ENCODE measurements at places on chromosomes 7 and 10.

- peak; percentile 22 for DNase-seq
Observed at GRCh38 chr10:11430421-11431215, 180.8 kb downstream of the USP6NL start.

GRCh38 chr10:80261316-80262030 lies 28.0 kb downstream of the MAT1A start:
- DNase-seq: no peak

GRCh38 chr10:19911886-19912285 lies 95.7 kb downstream of the PLXDC2 start:
- DNase-seq: no peak

DNA sequence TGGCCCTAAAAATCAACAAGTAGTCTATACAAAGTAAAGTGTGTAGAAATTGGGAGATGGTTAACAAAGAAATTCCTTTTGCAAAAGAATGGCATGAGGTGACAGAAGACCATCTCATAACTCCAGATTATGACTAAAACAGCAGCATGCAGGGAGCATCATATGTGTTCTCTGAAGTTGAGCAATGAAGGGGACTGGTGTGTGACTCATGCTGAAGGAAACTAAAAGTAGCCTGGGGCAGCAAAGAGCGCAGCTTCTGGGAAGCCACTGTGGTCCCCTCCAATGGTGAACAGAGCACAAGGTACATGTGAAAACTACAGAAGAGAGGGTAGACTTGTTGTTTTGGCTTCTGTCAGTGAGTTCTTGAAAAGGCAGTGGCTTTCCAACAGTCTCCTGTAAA lies 133.4 kb downstream of the MACC1 start:
- DNase-seq: no peak

DNA sequence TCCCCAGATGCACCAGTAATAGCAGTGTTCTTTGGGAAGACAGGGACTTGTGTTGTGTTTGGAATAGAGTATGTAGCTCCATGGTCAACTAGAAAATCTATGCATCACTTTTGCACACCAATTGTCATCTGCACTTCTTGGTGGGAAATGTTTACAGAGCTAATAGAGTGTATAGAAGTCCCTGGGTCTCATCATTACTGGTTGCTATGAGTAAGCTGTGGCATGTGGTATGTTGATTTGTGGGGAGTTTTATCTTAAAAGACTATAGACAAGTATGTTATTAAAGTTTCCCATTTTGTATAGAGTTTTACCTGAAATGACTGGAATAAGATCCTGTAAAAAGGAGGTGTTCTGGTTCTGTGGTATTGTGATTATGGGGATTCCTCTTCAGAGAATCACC lies 55.4 kb upstream of the PRSS1 start:
- no peak for DNase-seq

DNA sequence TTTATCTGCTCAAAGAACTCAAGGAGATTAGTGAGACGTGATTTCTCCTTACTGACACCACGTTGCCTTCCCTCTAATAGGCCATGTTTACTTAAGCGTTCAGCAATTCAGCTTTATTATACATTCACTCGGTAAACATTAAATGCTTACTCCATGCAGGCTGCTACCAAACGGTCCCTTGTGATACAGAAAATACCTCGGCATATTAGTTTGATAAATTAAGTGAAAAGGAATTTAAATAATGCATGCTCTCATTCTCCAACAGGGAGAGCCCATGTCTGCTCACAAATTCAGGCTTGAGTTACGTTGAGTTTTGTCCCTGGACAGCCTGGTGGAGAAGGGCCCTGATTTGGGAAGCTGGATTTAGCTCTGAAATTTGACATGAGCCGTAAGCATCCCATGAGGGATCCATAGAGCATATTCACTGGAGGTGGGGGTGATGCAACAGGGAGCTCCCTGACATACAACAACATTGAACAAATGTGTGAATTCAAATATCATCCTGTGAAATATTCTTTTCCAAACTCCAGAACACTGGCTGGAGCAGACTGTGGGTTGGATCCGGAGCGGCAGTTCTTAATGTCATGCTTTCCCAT lies 86.3 kb downstream of the TBXAS1 start:
- DNase-seq: no peak

DNA sequence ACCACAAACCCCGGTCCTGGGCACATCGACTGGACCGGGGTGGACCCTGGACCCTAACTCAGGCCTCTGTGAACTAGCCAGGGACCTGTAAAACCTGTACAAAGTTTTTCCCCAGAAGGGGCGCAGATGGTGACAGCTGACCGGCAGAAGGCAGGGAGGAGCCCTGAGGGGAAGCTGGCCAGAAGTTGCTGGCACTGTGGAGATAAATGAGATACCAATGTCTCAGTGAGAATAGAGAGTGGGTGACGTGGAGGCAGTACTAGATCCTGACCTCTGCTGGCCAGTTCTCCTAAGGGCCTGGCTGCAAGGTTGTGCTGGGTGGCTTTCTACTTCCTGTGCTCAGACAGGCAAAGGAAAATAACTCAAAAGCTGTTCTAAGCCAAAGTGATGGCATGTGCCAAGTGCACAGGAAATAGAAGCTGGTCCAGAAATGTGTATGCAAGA lies 10.6 kb upstream of the TSPAN14 start:
- DNase-seq: no peak

GRCh38 chr7:92695308-92696261 lies 105.4 kb upstream of the FAM133B start:
- DNase-seq: peak; percentile 78

DNA sequence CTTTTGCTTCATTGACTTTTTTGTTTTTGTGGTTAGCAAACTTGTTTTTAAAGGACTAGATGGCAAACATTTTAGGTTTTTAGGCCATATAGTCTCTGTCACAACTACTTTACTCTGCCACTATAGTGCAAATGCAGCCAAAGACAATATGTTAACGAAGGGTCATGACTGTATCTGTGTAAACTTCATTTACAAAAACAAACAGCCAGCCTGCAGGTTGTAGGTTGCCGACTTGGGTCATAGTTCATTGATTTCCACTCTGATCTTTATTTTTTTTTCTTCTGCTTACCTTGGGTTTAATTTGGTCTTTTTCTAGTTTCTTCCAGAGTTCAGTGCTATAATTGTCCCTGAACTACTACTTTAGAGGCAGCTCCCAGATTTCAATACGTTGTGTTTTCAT lies 120.0 kb downstream of the ARHGAP22 start:
- no peak for DNase-seq

GRCh38 chr7:158881731-158882130 lies 25.4 kb downstream of the DYNC2I1 start:
- no peak for DNase-seq

Measured in left forelimb (tissue), 1 donor.